Activated CD8-positive, alpha-beta memory T cell treated with anti-CD3 and anti-CD28 coated beads, Interleukin-2, amount 10 ng/mL, durations not matched to agents 7 days and 5 days (primary cell): ENCODE measurements at places on chromosomes 1 and 21. TPM values are rescaled to one million over a fixed set of nuclear protein-coding genes. Genes with fewer than 3 reads are reported as not detected.

MTX1 gene
- 48.6 TPM for total RNA-seq

HES4 gene
- total RNA-seq, result 0.61 TPM

TRAF3IP3 gene
- 351 TPM for total RNA-seq

MATN1 gene
- 0.32 TPM for total RNA-seq

DNALI1 gene
- total RNA-seq, result 0.30 TPM

AKR7A2 gene
- 47.4 TPM for total RNA-seq

CYP4Z1 gene
- total RNA-seq, result not detected

E2F2 gene
- 103 TPM for total RNA-seq

- H3K27ac ChIP-seq, result no peak overlapping the region
- H3K4me3 ChIP-seq, result no peak overlapping the region
- peaks cover 22% of the 10 kb centered on the region for H3K36me3 ChIP-seq
Measured at GRCh38 chr21:44791993-44792392, 9.6 kb downstream of the UBE2G2 start.

GRCh38 chr1:221800831-221801230 is 58.9 kb upstream of the DUSP10 start:
- peaks cover 23% of the 10 kb centered on the region for H3K4me1 ChIP-seq
- H3K27me3 ChIP-seq, result no peaks in the 10 kb centered on the region
- no peak overlapping the region for H3K4me3 ChIP-seq
- peak; percentile 68 for DNase-seq

DNA sequence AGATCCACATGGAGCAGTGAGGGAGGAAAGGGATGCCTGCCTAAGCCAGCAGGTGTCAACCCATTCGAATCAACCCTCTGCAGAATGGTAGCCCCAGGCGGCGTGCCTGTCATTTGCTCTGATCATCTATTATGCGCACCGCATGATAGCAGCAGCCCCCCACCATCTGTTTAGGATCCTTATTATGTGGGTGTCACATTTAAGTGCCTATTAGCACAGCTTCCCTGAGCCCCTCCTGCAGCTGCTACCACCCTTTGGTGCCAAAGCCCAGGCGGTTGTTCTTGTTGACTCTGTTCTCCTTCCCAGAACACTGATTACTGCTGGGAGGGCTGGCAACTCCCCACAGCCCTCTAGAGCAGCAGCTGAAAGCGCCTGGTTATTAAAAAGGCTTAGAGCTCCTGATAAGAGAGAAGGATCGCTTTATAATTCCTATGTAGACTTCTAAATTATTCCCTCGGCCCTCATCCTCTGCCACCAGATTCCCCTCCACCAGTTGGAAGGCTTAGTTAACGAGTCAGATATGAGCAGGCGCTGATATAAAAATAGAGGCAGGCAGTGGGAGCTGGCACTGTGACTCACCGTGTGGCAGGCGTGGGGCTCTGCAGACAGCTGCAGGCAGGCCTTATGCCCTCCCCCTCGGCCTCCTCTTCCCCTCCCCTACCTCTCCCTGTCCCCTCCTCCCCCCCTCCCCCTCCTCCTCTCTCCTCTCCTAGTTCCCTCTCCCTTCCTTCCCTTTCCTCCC is 23.0 kb downstream of the ACTA1 start:
- H3K36me3 ChIP-seq, result no peaks in the 10 kb centered on the region
- H3K4me1 ChIP-seq, result peaks cover 26% of the 10 kb centered on the region
- H3K27ac ChIP-seq, result no peak overlapping the region

- no peaks in the 10 kb centered on the region for H3K36me3 ChIP-seq
- H3K4me1 ChIP-seq, result no peaks in the 10 kb centered on the region
- H3K27ac ChIP-seq, result no peak overlapping the region
- peaks cover 2% of the 10 kb centered on the region for H3K27me3 ChIP-seq
- H3K4me3 ChIP-seq, result no peak overlapping the region
Measured at GRCh38 chr1:7526196-7526866, 244.8 kb upstream of the VAMP3 start.

DNA sequence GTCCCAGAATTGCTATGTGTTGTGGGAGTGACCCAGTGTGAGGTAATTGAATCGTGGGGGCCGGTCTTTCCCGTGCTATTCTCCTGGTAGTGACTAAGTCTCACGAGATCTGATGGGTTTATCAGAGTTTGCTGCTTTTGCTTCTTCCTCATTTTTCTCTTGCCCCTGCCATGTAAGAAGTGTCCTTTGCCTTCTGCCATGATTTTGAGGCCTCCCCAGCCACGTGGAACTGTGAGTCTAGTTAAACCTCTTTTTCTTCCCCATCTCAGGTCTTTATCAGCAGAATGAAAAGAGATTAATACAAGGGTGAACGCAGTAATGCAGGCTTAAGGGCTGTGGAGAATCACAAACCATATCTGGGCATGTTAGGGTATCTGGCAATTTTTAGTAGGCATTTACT is 624.0 kb downstream of the USP25 start:
- no peak overlapping the region for H3K4me3 ChIP-seq
- no peaks in the 10 kb centered on the region for H3K36me3 ChIP-seq
- H3K4me1 ChIP-seq, result no peaks in the 10 kb centered on the region
- no peak for DNase-seq
- H3K27me3 ChIP-seq, result no peaks in the 10 kb centered on the region

DNA sequence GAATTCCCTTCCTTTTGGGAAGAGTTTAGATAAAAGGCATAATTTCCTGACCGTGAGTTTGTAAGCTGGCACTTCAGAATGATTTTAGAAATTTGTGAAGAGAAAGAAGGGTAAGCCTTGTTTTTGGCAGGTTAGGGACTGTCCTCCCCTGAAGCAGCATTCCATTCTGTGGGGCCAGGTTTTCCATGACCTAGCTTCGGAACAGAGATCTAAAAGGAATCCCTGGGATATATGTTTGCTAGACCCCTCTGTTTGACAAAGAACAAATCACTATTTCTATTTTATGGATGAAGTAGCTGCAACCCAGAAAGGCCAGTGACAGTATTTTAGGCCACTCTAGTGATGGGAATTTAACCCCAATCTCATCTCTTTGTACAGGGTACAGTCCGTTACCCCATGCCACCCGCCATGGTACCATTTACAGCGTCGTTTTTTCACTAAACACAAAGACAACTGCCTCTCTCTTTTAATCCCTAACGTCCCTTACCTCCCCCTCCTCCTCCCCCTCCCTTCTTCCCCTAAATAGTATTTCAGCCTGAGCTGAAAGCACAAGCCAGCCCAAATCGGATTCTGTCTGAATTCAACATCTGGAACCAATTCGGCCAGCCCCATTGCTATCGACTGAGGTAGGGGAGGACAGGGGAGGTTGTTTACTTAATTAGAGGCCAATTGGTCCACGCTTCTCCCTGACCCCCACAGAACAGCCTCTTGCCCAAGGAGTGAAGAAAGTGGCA is 23.4 kb upstream of the IKBKE start:
- H3K4me3 ChIP-seq, result no peak overlapping the region
- H3K36me3 ChIP-seq, result peaks cover 23% of the 10 kb centered on the region
- no peak for DNase-seq
- H3K27me3 ChIP-seq, result no peaks in the 10 kb centered on the region
- peaks cover 3% of the 10 kb centered on the region for H3K4me1 ChIP-seq

DNA sequence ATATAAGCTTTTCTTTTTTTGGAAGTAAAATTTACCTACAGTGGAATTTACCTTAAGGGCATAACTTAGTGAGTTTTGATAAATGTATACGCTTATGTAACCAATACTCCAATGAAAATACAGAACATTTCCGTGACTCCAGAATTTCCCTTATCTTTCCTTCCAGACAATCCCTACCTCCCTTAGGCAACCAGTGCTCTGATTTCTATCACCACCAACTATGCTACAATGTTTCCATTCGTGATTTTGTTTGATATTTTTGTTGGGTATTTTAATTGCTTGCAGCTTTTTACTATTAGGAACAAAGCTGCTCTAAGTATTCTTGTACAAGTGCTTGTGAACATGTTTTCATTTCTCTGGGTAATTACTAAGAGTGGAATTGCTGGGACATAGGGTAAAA is 14.6 kb downstream of the IFT25 start:
- no peaks in the 10 kb centered on the region for H3K4me1 ChIP-seq
- H3K4me3 ChIP-seq, result no peak overlapping the region
- H3K36me3 ChIP-seq, result peaks cover 81% of the 10 kb centered on the region
- H3K27ac ChIP-seq, result no peak overlapping the region

DNA sequence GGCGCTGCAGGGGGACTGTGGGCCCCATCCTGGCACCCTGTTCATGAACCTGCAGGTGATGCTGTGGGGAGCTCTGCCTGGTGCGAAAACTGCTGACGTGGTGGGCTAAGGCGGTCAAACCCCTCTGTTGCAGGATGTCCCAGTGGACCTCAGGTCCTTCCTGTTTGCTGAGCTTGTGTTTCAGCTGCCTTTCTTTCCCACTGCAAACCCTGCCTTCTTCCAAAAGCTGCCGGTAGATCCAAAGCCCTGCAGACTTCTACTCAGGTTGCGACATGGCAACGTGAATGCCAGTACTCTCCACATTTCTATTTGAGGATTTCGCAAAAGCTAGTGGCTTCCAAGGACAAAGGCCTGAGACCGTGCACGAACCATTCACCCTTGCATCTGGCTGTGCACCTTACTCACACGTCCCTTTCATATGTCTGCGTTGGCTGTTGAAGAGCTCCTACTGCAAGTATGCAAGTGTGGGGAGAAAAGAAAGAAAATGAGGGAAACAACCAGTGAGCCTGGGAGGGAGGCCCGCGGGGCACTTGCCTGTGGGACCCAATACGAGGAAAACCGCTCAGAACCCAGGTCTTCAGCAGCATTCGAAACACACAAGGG is 6.2 kb upstream of the RRP1 start:
- H3K36me3 ChIP-seq, result no peaks in the 10 kb centered on the region
- no peak for DNase-seq
- no peaks in the 10 kb centered on the region for H3K27me3 ChIP-seq
- H3K4me3 ChIP-seq, result no peak overlapping the region

DNA sequence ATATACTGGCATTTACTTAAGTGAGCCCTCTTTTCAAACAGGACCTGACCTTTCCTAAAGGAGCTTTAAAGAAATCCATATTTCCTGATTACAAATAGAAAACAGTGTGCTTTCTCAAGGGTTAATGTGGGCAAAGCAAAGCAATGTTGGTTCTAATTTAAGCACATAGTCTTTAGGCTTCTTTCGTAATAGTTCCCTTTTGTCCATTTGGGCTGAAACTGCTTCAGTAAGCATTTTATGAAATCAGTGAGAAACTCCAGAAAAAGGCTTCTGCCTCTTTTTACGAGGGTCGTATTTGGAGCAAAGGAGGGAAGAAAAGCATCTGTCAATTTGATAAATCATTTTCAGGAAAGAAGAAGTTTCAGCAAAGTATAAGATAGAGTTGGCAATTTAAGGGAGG is 331.2 kb downstream of the KIF26B start:
- DNase-seq, result no peak
- no peaks in the 10 kb centered on the region for H3K36me3 ChIP-seq
- no peak overlapping the region for H3K4me3 ChIP-seq
- peaks cover 3% of the 10 kb centered on the region for H3K27me3 ChIP-seq
- H3K27ac ChIP-seq, result no peak overlapping the region

GRCh38 chr1:188665477-188665876 is 1812.2 kb downstream of the BRINP3 start:
- H3K36me3 ChIP-seq, result no peaks in the 10 kb centered on the region
- no peaks in the 10 kb centered on the region for H3K4me1 ChIP-seq
- H3K27ac ChIP-seq, result no peak overlapping the region
- H3K4me3 ChIP-seq, result no peak overlapping the region
- H3K27me3 ChIP-seq, result no peaks in the 10 kb centered on the region

- peaks cover 2% of the 10 kb centered on the region for H3K36me3 ChIP-seq
- peaks cover 16% of the 10 kb centered on the region for H3K27me3 ChIP-seq
- DNase-seq, result no peak
- no peak overlapping the region for H3K4me3 ChIP-seq
- H3K4me1 ChIP-seq, result peaks cover 21% of the 10 kb centered on the region
- no peak overlapping the region for H3K27ac ChIP-seq
Measured at GRCh38 chr21:43194303-43195120, 25.7 kb downstream of the CRYAA start.

DNA sequence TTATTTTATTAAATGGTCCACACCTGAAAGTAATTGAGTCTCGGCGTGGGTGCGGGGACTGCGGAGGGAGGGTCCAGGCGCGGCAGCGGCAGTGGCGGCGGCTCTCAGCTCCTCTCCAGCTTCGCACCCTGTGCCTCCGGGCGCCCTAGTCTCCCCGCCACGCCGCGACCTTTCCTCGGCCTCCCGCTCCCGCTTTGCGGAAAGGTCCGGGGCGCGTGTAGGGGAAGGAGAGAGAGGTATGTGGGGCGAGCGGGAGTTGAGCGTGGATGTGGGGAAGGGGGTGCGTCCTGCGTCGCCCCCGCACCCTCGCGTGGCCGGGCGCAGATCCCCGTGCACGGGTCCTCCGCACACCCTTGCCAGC is 13.4 kb upstream of the ALX3 start:
- no peak for DNase-seq
- no peaks in the 10 kb centered on the region for H3K36me3 ChIP-seq
- peaks cover 17% of the 10 kb centered on the region for H3K4me1 ChIP-seq
- peak overlapping the region; percentile 74 for H3K4me3 ChIP-seq
- H3K27me3 ChIP-seq, result peaks cover 53% of the 10 kb centered on the region
- no peak overlapping the region for H3K27ac ChIP-seq

- H3K27ac ChIP-seq, result no peak overlapping the region
- no peak for DNase-seq
- H3K27me3 ChIP-seq, result peaks cover 26% of the 10 kb centered on the region
- H3K4me1 ChIP-seq, result peaks cover 15% of the 10 kb centered on the region
- no peaks in the 10 kb centered on the region for H3K36me3 ChIP-seq
- H3K4me3 ChIP-seq, result no peak overlapping the region
Measured at GRCh38 chr1:208182880-208183645, 61.1 kb downstream of the PLXNA2 start.

DNA sequence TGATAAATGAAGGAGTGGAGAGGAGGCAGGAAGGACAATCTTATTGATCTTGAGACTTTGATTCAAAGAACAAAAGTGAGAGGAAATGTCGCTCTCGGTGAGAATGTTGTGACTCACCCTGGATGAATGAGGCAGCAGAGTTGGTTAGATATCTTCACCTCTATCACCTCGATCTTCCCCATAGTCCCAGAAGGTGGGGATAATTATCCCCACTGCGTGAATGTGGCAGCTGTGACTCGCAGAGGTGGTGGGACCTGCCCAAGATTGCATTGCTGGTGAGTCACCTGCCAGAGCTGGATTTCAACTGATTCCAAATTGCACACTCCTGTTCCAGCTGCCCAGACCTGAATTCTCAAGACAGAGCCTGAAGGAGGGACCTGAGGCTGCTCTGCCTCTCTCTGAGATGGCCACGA is 105.0 kb downstream of the MATN1 start:
- DNase-seq, result no peak
- H3K27ac ChIP-seq, result no peak overlapping the region
- H3K4me1 ChIP-seq, result no peaks in the 10 kb centered on the region
- H3K4me3 ChIP-seq, result no peak overlapping the region
- H3K27me3 ChIP-seq, result peaks cover 15% of the 10 kb centered on the region

- peaks cover 1% of the 10 kb centered on the region for H3K36me3 ChIP-seq
- no peaks in the 10 kb centered on the region for H3K4me1 ChIP-seq
- H3K4me3 ChIP-seq, result no peak overlapping the region
- H3K27ac ChIP-seq, result no peak overlapping the region
Measured at GRCh38 chr1:44485934-44486460, 80.9 kb downstream of the RNF220 start.

GRCh38 chr1:22828484-22829308 is 118.1 kb downstream of the EPHB2 start:
- H3K4me3 ChIP-seq, result no peak overlapping the region
- H3K4me1 ChIP-seq, result no peaks in the 10 kb centered on the region
- no peaks in the 10 kb centered on the region for H3K36me3 ChIP-seq
- no peak for DNase-seq

- H3K4me3 ChIP-seq, result no peak overlapping the region
- no peak overlapping the region for H3K27ac ChIP-seq
- no peak for DNase-seq
- H3K4me1 ChIP-seq, result no peaks in the 10 kb centered on the region
- H3K36me3 ChIP-seq, result no peaks in the 10 kb centered on the region
- peaks cover 7% of the 10 kb centered on the region for H3K27me3 ChIP-seq
Measured at GRCh38 chr1:236657398-236657797, 28.9 kb upstream of the ACTN2 start.

GRCh38 chr1:43866201-43866600 is 67.4 kb upstream of the ARTN start:
- peaks cover 21% of the 10 kb centered on the region for H3K4me1 ChIP-seq
- H3K4me3 ChIP-seq, result peak overlapping the region; percentile 34
- peak overlapping the region; percentile 63 for H3K27ac ChIP-seq
- DNase-seq, result no peak
